ENCODE measurements at places on chromosomes 5 and 9.

DNA sequence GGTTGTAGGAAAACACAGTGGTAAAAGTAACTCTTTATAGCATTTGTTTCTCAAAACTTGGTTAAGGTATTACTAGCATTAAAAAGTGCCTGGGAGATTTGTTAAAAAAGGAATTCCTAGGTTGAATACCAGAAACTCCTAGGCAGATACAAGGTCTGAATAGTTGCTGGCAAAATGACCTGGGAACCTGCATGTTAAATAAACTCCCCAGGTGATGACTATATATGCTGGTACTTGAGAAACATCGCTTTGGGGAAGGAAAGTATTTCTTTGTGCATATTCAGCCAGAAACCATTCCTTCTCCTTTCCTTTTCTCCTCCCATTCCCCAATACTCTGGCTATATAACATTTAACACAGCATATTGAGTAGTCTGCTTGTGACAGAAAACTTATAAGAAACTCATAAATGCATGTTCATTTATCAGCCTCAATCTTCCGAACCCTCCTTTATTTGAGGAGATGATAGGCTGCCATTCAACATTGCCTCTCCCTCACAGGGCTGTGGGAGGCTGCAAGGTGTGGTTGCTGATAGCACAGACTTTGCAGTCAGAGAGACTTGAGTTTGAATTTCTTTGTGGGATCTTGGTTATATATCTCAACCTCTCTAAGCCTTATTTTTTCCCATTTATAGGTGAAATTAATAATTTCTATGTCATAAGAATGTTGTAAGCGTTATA, 28.7 kb downstream of the PCSK1 start:
- no peak overlapping the region for H3K27ac ChIP-seq
- no peak for DNase-seq
- H3K4me1 ChIP-seq = no peaks in the 10 kb centered on the region
- H3K27me3 ChIP-seq = no peaks in the 10 kb centered on the region
- no peaks in the 10 kb centered on the region for H3K36me3 ChIP-seq

- H3K27me3 ChIP-seq = no peaks in the 10 kb centered on the region
- no peaks in the 10 kb centered on the region for H3K36me3 ChIP-seq
- H3K27ac ChIP-seq = no peak overlapping the region
- no peak for DNase-seq
- H3K4me1 ChIP-seq = no peaks in the 10 kb centered on the region
Measured at GRCh38 chr5:151495320-151495719, 47.9 kb downstream of the SLC36A1 start.

DNA sequence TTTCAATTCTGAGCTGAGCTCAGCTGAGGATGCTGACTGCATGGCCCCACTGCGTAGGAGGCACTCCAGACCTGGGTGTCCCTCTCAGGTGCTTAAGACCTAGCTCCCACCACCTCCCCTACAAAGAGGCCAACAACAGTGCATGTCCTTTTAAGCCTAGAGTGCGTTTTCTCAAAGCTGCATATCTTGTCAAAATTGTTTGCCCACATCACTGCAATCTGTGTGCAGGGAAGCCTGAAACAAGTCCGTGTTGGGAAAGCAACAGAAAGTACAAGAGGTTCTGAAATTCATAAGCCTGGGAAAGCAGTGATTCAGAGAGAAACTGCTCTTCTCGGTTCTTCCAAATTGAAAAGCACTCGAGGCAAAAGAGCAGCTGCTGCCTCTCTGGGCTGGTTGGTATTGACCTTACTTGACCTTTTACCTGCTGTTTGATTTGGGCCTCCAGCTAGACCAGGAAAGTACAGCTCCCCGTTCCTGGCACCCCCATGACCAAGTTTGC, 238.4 kb downstream of the NR2F1-AS1 start:
- no peaks in the 10 kb centered on the region for H3K4me1 ChIP-seq
- H3K27me3 ChIP-seq = no peaks in the 10 kb centered on the region
- no peaks in the 10 kb centered on the region for H3K36me3 ChIP-seq

DNA sequence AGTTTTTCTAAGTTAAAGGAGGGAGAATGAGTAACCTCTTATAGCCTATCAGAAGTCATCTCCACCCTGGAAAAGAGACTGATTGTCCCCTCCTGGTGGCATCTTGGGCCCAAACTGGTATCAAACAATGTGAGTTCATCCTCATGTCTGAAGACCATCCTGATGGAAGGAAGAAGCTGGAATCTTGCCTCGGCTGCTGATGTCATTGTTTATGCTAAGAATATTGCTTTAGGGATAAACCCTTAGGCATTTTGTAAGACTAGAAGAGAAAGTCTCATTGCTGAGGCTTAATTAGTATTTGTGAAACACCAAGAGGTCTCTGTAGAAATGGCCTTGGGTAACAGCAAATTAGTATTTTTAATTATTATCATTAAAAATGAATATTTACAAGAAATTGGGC, 65.7 kb upstream of the KCNN2 start:
- no peaks in the 10 kb centered on the region for H3K36me3 ChIP-seq
- no peak overlapping the region for H3K4me3 ChIP-seq
- no peak for DNase-seq
- H3K27ac ChIP-seq = no peak overlapping the region

- no peaks in the 10 kb centered on the region for H3K36me3 ChIP-seq
- no peaks in the 10 kb centered on the region for H3K27me3 ChIP-seq
- H3K4me1 ChIP-seq = no peaks in the 10 kb centered on the region
- no peak overlapping the region for H3K4me3 ChIP-seq
- no peak for DNase-seq
Measured at GRCh38 chr5:165014439-165014838, 1509.0 kb downstream of the MAT2B start.

DNA sequence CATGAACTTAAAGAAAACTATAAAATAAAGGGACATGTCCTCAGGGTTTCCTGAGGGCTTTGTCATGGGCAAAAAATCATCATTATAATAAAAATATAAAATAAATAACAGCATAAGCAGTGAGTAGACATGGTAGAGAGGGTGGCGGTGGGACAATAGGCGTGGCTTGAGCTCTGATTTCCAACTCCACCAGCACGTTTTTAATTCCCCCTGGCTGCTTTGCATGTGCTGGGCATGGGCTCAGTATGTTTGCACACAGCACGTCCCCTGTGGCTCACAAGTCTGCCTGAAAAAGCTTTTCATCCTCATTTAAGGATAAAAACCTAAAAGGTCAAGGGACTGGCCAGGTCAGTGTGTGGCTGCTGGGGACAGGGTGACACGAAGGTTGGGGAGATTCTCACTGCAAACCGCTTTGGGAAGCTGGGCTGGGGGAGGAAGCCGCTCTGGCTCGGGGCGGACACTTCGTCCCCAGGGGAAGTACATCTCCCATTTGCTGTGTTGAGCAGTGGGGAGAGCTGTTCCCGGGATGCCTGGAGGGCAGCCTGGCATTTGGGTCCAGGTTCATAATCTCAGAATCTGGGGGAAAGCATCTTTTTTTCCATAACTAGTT, 32.6 kb downstream of the NKX2-5 start:
- DNase-seq = peak; percentile 13
- no peak overlapping the region for H3K27ac ChIP-seq
- H3K27me3 ChIP-seq = no peaks in the 10 kb centered on the region
- H3K4me3 ChIP-seq = no peak overlapping the region
- no peaks in the 10 kb centered on the region for H3K36me3 ChIP-seq

DNA sequence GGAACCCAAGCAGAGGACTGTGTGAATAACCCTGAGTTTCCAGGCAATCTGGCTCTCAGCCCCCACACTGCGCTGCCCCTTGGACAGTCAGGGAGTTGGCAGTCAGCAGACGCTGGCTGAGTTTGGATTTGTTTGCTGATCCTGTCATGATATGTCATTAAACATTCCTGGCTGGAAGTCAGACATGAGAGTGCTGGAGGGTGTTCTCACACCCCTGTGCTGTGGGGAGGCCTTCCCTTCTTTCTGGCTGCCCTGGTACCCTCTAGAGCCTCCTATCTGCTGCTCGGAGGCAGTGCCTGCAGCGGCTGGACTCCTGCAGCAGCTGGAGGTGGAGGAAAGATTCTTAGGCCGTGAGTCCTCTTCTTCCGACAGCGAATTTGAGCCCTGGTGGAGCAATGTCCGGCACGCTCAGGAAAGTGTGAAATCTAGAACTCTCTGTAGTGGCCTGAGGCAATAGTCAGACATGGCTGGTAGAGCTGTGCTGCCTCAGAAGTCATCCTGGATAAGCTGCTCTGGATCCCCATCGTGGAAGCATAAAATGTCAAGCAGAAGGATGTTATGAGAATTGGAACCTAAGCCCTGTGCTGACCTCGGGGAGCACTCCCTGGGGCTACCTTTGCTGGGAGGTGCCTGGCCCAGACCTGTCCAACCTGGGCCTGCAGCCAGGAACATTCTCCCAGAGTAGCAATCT, 72.0 kb downstream of the PDE8B start:
- no peaks in the 10 kb centered on the region for H3K36me3 ChIP-seq
- no peak overlapping the region for H3K4me3 ChIP-seq
- no peaks in the 10 kb centered on the region for H3K4me1 ChIP-seq
- no peaks in the 10 kb centered on the region for H3K27me3 ChIP-seq
- peak; percentile 59 for DNase-seq

GRCh38 chr9:38278457-38278856, 114.0 kb upstream of the ALDH1B1 start:
- H3K27me3 ChIP-seq = no peaks in the 10 kb centered on the region
- H3K4me1 ChIP-seq = peaks cover 5% of the 10 kb centered on the region

DNA sequence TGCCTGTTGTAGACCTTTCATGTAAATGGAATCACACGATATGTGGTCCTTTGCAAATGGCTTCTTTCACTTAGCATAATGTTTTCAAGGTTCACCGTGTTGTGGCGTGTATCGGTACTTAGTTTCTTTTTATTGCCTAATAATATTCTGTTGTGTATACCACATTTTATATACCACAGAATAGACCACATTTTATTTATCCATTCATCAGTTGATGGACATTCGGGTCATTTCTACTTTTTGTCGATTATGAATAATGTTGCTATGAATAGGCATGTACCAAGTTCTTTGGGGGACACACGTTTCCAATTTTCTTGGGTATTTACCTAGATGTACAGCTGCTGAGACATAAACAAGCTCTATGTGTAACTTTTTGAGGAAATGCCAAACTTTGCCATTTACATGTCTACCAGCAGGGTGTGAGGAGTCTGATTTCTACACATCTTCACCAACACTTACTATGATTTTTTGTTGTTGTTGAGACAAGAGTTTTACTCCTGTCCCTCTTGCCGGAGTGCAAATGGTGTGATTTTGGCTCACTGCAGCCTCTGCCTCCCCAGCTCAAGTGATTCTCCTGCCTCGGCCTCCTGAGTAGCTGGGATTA, 144.7 kb downstream of the RGS3 start:
- H3K27me3 ChIP-seq = no peaks in the 10 kb centered on the region
- peaks cover 10% of the 10 kb centered on the region for H3K4me1 ChIP-seq
- DNase-seq = no peak
- no peak overlapping the region for H3K4me3 ChIP-seq

GRCh38 chr5:81696418-81697397, 54.2 kb downstream of the SSBP2 start:
- no peak overlapping the region for H3K4me3 ChIP-seq
- H3K4me1 ChIP-seq = no peaks in the 10 kb centered on the region
- no peaks in the 10 kb centered on the region for H3K36me3 ChIP-seq
- no peaks in the 10 kb centered on the region for H3K27me3 ChIP-seq
- H3K27ac ChIP-seq = no peak overlapping the region
- DNase-seq = no peak

- no peaks in the 10 kb centered on the region for H3K4me1 ChIP-seq
- no peaks in the 10 kb centered on the region for H3K27me3 ChIP-seq
- H3K4me3 ChIP-seq = peak overlapping the region; percentile 46
Measured at GRCh38 chr9:133120501-133121197, 391 bp downstream of the RALGDS start.

DNA sequence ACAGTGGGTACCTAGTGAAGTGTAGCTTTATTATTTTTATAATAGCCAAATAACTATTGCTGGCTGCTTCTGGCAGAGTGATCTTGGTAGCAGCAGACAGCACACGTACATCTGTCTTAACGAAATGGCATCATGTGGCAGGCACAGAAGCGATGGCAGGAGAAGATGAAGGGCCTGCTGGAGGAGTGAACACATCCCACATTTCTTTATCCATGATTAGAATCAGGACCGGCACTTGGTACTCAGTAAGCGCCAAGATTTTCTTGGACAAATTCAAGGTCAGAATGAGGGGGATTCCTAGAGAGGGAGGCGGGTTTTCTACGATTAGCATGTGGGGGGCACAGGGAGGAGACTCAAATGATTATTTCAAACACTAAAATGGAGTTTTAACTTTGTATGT, 23.0 kb upstream of the ZNF366 start:
- H3K36me3 ChIP-seq = no peaks in the 10 kb centered on the region
- no peak for DNase-seq
- no peaks in the 10 kb centered on the region for H3K4me1 ChIP-seq
- H3K27me3 ChIP-seq = no peaks in the 10 kb centered on the region
- H3K27ac ChIP-seq = no peak overlapping the region

DNA sequence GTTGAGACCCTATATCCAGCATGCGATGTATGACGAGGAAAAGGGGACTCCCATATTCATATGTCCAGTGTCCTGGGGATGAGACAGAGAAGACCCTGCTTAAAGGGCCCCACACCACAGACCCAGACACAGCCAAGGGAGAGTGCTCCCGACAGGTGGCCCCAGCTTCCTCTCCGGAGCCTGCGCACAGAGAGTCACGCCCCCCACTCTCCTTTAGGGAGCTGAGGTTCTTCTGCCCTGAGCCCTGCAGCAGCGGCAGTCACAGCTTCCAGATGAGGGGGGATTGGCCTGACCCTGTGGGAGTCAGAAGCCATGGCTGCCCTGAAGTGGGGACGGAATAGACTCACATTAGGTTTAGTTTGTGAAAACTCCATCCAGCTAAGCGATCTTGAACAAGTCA, 17.1 kb downstream of the BTNL3 start:
- H3K4me3 ChIP-seq = no peak overlapping the region
- H3K4me1 ChIP-seq = no peaks in the 10 kb centered on the region
- no peaks in the 10 kb centered on the region for H3K27me3 ChIP-seq
- no peak overlapping the region for H3K27ac ChIP-seq
- DNase-seq = no peak

Data from mesendoderm (in vitro differentiated cells).